Keratinocyte (primary cell): ENCODE measurements at places on chromosomes 5 and 9. TPM values are rescaled to one million over a fixed set of nuclear protein-coding genes. Genes with fewer than 3 reads are reported as not detected.

GPR151 gene
- not detected in 3 replicates for polyA plus RNA-seq

ANKDD1B gene
- 0.27 to 1.4 TPM (median 1.1 TPM) in 3 replicates for polyA plus RNA-seq

DBH gene
- not detected in 3 replicates for polyA plus RNA-seq

ANKRD31 gene
- 0.03 to 0.18 TPM (median 0.12 TPM) in 3 replicates for polyA plus RNA-seq

PDE6A gene
- 0.03 to 0.05 TPM (median 0.03 TPM) in 3 replicates for polyA plus RNA-seq

CDKN2B gene
- polyA plus RNA-seq, result 17.9 to 34.3 TPM (median 19.9 TPM) in 3 replicates

IRGM gene
- polyA plus RNA-seq, result 0.07 TPM in 1 of 3 replicates, not detected in the others

SH2D3C gene
- 0.12 to 0.21 TPM in 2 of 3 replicates, not detected in the other for polyA plus RNA-seq

GRCh38 chr9:12908895-12909294, 134.1 kb downstream of the LURAP1L start:
- no peaks in the 10 kb centered on the region for H3K4me1 ChIP-seq
- H3K4me3 ChIP-seq, result no peak overlapping the region
- H3K27me3 ChIP-seq, result no peaks in the 10 kb centered on the region
- DNase-seq, result no peak

DNA sequence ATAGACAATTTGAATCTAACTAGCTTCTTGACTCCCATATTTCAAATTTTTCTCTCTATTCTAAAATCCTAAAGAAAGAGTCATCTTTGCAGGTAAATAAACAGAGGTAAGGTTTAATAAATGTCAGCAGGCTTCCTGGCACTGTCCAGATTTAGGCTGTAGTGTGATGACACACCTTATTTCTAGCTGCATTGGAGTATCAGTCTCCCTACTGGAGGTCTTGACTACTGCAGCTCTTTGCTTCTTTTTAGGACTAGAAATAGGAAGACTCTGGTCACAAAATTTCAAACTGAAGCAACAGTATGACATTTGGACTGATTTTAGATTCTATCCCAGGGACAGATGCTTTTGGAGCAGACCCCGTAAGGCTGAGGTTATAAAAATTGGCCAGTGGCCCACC, 40.7 kb upstream of the PPP3R2 start:
- H3K4me3 ChIP-seq, result no peak overlapping the region
- no peaks in the 10 kb centered on the region for H3K27me3 ChIP-seq
- H3K4me1 ChIP-seq, result no peaks in the 10 kb centered on the region
- DNase-seq, result no peak

DNA sequence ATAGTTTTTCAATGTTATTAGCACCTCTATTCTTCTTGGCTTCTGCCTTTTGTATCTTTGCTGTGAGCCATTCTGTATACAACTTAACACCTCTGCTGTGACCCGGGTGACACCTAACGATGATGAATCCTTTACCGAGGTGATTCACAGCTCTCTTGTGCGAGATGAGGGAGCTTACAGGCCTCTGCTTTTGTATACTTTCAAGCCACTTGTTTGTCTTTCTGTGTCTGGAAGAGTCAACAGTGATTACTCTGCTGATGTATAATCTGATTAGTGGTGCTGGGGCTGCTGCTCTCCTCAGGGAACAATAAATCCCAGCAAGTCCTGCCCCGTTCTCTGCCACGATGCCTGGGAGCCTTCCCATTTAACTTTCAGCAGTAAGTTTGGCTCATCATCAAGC, 442.9 kb upstream of the SGCD start:
- DNase-seq, result no peak
- no peaks in the 10 kb centered on the region for H3K4me1 ChIP-seq
- H3K27ac ChIP-seq, result no peak overlapping the region
- no peaks in the 10 kb centered on the region for H3K27me3 ChIP-seq
- H3K36me3 ChIP-seq, result no peaks in the 10 kb centered on the region

GRCh38 chr5:10563110-10563944, 543 bp upstream of the ANKRD33B start:
- no peaks in the 10 kb centered on the region for H3K36me3 ChIP-seq
- DNase-seq, result no peak
- peak overlapping the region; percentile 52 for H3K27ac ChIP-seq
- peak overlapping the region; percentile 60 for H3K4me3 ChIP-seq
- H3K27me3 ChIP-seq, result peaks cover 12% of the 10 kb centered on the region

- no peaks in the 10 kb centered on the region for H3K36me3 ChIP-seq
- H3K4me3 ChIP-seq, result no peak overlapping the region
- H3K27ac ChIP-seq, result no peak overlapping the region
- no peak for DNase-seq
Observed at GRCh38 chr9:93315960-93316359, 132.0 kb downstream of the WNK2 start.

GRCh38 chr5:81755320-81755719, 4.4 kb upstream of the SSBP2 start:
- H3K4me1 ChIP-seq, result peaks cover 36% of the 10 kb centered on the region
- H3K27ac ChIP-seq, result peak overlapping the region; percentile 45
- DNase-seq, result peak; percentile 53
- H3K27me3 ChIP-seq, result no peaks in the 10 kb centered on the region
- H3K36me3 ChIP-seq, result no peaks in the 10 kb centered on the region

GRCh38 chr5:40333459-40334241, 346.1 kb upstream of the PTGER4 start:
- H3K4me3 ChIP-seq, result no peak overlapping the region
- H3K27ac ChIP-seq, result peak overlapping the region; percentile 6
- H3K27me3 ChIP-seq, result no peaks in the 10 kb centered on the region
- peaks cover 20% of the 10 kb centered on the region for H3K4me1 ChIP-seq

DNA sequence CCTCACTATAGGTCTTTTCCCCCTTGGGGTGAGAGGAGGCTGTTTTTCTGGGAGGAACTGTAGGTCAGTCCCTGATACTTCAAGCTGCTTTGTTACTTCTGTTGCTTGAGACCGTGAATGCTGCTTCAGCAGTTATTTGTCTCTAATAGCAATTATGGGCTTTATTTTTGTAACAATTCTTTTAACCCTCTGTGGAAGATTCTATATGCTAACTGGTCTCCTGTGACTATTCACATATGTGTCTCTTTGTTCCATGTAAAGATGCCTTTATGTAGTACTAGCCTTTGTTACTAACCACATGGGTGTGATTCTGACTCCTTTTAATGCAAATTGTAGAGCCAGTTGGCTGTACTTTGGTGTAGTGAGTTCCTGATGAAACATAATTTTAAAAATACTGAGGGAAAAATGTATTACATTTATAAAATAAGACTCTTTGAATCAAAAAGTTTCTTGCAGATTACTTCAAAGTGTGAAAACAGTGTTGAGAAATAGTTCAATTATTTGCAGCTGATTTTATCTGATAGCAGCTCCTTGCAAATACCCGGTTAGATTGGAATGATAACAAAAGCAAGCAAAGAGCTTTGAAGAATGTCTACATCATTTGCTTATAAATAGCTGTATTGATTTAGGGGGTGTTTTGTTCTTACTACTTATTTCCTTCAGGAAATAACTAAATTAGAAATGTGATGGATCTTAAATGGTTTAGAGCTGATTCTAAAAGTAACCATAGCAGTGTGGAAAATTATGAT, 46.6 kb downstream of the ANGPTL2 start:
- no peak overlapping the region for H3K27ac ChIP-seq
- no peak overlapping the region for H3K4me3 ChIP-seq
- H3K4me1 ChIP-seq, result no peaks in the 10 kb centered on the region
- H3K27me3 ChIP-seq, result no peaks in the 10 kb centered on the region
- no peaks in the 10 kb centered on the region for H3K36me3 ChIP-seq

- peaks cover 19% of the 10 kb centered on the region for H3K27me3 ChIP-seq
- peaks cover 31% of the 10 kb centered on the region for H3K4me1 ChIP-seq
- H3K4me3 ChIP-seq, result no peak overlapping the region
- H3K36me3 ChIP-seq, result no peaks in the 10 kb centered on the region
- H3K27ac ChIP-seq, result no peak overlapping the region
Observed at GRCh38 chr9:130451509-130452388, 7.0 kb downstream of the ASS1 start.

DNA sequence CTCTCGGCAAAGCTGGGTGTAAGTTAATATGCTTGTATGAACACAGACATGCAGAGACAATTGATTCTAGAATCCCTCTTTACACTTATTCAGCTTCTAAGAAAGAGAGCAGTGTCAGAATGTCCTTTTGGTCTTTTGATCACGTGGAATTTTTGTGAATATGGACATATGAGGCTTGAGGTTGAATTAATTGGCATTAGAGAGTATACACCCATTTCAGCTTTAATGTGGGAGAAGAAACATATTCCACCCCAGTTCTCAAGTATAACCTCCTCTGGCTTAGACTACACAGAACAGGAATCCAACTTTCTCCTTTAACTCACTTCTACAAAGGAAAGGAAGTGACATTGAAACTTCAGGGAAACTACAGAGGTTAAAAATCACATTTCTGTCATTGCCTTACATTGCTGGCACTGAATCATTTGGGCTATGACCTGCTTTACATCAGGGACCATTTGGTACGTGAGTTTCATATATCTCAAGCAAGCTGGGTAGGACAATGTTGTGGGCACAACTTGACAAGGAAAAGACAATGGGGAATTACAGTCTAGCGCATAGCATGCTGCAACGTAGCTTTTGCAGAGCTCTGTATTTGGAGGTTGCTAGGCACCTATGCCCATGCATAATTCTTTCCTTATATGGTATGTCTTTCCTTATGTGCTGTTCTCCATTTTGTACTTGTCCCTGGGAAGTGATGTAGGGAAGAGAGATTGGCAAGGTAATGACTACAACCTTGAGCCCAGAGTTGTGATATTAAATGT, 19.5 kb downstream of the DAB2 start:
- no peak overlapping the region for H3K4me3 ChIP-seq
- no peaks in the 10 kb centered on the region for H3K36me3 ChIP-seq
- H3K27ac ChIP-seq, result no peak overlapping the region
- no peaks in the 10 kb centered on the region for H3K27me3 ChIP-seq

DNA sequence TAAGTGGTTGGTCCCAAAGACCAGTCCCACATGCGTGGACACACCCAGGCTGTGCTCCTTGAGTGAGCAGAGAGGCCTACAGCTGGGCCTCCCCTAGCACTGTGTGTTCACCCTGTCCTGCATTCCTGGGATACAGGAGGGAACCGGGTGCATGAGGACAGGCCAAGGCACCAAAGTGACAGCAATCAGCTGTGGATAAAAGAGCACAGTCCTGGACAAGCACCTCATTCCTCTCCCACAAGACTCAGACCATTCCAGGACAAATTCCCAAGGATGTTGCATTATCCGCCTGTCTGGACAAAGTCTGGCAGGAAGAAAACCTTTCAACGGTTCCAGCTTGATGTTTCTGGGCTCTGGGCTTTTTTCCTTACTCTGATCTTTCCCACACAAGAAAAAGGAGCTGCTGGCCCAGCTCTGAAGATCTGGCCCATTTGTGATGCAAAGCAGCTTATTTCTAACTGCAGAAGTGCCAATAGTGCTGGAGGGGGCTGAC, 273.2 kb downstream of the ENC1 start:
- H3K36me3 ChIP-seq, result no peaks in the 10 kb centered on the region
- H3K27me3 ChIP-seq, result no peaks in the 10 kb centered on the region
- H3K4me1 ChIP-seq, result no peaks in the 10 kb centered on the region
- H3K27ac ChIP-seq, result no peak overlapping the region
- no peak overlapping the region for H3K4me3 ChIP-seq
- no peak for DNase-seq

- no peak for DNase-seq
- no peak overlapping the region for H3K4me3 ChIP-seq
- H3K27me3 ChIP-seq, result peaks cover 18% of the 10 kb centered on the region
- no peaks in the 10 kb centered on the region for H3K36me3 ChIP-seq
- no peak overlapping the region for H3K27ac ChIP-seq
Observed at GRCh38 chr5:139764886-139765408, 30.7 kb upstream of the PSD2 start.

DNA sequence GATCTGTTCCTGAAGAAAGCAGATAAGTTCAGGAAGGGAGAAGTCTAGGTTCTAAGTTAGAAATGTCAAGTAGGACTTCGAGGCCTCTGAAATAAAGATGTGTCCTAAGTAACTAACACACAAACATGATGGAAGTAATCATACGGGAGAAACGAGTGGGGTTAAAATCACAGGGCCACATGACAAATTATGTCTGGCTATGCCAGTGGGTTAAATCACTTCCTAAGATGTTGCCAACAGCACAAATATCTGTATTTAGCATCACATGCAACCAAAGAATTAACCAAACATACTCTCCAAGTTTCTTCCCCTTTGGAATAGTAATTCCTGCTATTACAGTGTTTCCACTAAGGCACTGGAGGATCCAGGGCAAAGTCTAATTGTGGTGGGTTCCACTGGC, 13.7 kb upstream of the ZSWIM6 start:
- H3K27me3 ChIP-seq, result no peaks in the 10 kb centered on the region
- no peaks in the 10 kb centered on the region for H3K36me3 ChIP-seq
- peaks cover 24% of the 10 kb centered on the region for H3K4me1 ChIP-seq
- no peak for DNase-seq

- no peak for DNase-seq
- no peak overlapping the region for H3K4me3 ChIP-seq
- H3K36me3 ChIP-seq, result no peaks in the 10 kb centered on the region
- no peak overlapping the region for H3K27ac ChIP-seq
Observed at GRCh38 chr5:16557477-16557876, 59.3 kb downstream of the RETREG1 start.

- no peaks in the 10 kb centered on the region for H3K36me3 ChIP-seq
- H3K27me3 ChIP-seq, result no peaks in the 10 kb centered on the region
- no peak for DNase-seq
- no peak overlapping the region for H3K27ac ChIP-seq
Observed at GRCh38 chr5:131279204-131279603, 15.4 kb downstream of the CDC42SE2 start.

- H3K4me3 ChIP-seq, result no peak overlapping the region
- no peak overlapping the region for H3K27ac ChIP-seq
- no peaks in the 10 kb centered on the region for H3K36me3 ChIP-seq
- H3K4me1 ChIP-seq, result peaks cover 35% of the 10 kb centered on the region
Observed at GRCh38 chr5:72472031-72472430, 35.2 kb downstream of the ZNF366 start.

- H3K27ac ChIP-seq, result no peak overlapping the region
- H3K36me3 ChIP-seq, result peaks cover 2% of the 10 kb centered on the region
- DNase-seq, result no peak
- peaks cover 13% of the 10 kb centered on the region for H3K4me1 ChIP-seq
- H3K27me3 ChIP-seq, result no peaks in the 10 kb centered on the region
- no peak overlapping the region for H3K4me3 ChIP-seq
Observed at GRCh38 chr9:114382699-114383520, 4.9 kb downstream of the AKNA start.

DNA sequence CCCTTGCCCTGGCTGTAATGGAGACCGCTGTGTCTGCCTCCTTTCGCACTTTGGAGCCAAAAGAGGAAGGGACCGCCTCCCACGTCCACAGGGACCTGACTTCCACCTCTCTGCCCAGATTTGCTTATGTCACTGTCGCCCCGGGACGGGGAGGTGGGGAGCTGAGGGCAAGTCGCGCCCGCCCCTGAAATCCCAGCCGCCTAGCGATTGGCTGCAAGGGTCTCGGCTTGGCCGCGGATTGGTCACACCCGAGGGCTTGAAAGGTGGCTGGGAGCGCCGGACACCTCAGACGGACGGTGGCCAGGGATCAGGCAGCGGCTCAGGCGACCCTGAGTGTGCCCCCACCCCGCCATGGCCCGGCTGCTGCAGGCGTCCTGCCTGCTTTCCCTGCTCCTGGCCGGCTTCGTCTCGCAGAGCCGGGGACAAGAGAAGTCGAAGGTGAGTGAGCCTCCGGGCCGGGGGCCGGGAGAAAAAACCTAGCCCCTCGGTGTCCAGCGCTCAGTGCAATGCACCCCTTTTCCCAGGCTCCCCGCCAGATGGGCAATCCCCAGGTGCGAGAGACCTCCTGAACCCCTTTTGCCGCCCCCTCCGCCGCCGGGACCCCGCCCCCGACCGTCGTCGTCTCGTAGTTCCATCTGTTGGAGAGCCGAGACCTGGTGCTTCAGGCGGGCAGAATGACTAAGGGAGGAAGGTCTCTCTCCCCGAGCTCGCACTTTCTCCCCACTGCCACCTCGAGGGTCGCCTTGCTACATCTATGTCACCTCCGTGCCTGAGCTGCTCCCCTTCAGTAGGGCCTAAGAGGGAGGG, at the start of gene GPX3:
Gene GPX3, plus strand, starts transcription at position 288 of the 807 bp plus-strand sequence. Its CDS starts 64 bp downstream, at position 352.
- peak within 1 kb of the TSS; percentile 34 for H3K4me3 ChIP-seq
- DNase-seq, result no peak
- no peaks in the 10 kb centered on the region for H3K27me3 ChIP-seq
- H3K27ac ChIP-seq, result no peak within 1 kb of the TSS
